GM19239 (cell line): ENCODE measurements at places on chromosomes 6 and 20.

DNA sequence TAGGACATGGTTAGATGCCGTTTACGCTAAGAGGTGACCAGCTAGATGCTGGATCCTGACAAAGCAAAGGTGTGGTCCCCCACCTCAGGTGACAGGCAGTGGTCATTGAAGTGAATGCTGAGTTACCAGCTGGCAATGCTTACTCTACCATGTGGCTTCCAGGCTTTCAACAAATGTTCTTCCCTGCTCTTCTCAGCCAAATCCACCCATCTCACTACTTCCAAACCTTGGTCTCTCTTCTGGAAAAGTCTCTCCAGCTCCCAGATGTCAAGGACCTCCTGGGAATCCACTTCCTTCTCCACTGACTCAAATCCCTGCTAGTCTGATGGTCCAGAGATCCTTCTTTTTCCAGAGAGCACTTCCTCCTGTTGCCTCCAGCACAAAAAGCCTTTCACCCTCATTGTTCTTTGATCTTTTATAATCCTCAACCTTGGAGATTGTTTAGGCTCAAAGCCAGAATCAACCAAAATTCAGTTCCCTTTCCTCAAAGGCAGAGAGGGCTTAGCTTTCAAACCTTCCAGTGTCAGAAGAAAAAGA is 228.0 kb downstream of the ZNF217 start:
- DNase-seq = no peak

GRCh38 chr20:7274870-7275269 is 507.4 kb downstream of the BMP2 start:
- no peak for DNase-seq

- no peak for DNase-seq
Measured at GRCh38 chr6:154898821-154899220, 96.3 kb upstream of the TIAM2 start.

DNA sequence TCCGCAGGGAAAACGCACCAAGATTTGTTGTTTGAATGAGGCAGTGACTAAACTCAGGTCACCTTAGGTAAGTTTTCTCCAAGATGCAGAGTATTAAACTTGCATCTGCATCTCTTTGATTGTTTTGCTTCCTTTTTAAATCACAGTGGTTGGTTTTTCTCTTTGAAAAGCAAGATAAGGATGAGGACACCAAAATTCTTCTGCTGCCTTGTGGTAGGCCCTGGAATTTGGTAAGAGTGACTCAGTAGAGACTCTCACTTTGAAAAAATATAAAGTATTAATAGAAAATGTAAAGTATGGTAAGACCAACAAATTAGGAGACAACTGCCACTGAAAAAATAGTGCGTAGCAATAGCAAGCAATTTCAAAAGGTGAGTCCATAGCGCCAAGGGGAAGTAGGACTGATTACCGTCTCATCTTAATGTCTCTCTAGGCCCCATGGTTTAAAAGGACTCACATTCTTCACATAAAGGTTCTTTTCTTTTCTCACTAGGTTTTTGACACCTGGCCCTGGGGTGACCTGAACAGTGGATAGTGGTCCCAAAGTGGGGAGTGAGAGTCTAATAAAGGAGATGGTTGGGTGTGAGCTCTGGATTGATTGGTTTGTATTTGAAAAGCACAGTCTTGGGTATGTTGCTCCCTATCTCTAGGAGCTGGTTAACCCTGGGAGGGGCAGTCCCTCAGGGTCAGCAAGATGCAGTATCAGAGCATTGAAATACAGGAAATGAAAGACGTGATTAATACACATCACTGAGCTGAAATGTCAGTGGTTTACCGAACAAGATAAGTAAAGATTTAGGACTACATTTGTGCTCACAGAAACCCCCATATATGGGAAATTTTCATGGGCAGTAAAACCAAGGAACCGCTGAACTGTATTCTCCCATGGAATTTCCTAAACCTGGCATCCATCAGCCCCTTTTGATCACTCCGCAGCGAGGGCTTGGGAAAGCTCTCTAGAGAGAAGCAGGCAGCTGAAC is 221.2 kb downstream of the SLC24A3 start:
- no peak for DNase-seq

DNA sequence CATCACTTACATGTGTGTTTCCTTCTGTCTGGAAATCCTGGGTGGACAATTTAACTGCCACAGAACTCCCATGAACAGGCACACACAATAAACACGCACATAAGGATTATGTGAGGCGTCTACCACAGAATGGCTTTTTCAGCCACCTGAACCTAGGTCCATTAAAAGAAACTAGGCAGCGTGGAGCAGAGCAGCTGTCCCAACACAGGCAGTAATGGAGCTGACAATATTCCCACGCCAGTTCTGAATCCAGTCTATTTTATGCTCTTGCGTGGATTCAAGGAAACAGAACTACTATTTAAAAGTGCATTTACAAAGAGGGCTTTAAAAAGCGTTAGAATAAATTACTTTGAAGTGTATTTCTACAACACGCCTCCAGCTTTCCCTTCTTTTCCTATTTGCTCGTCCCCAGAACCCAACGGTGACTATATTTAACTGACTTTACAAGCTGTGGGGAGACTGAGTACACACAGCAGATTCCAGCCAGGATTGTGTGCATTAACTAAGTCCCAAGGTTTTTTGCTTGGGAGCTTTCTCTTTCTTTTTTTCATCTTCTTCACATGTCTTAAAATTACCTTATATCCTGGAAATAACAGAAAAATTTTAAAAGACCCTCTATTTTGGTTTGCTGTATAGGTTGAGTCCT is 95.9 kb downstream of the GMDS start:
- DNase-seq = no peak
